Thyroid gland (tissue), 4 donors: ENCODE measurements at places on chromosomes 7 and 10.

- no peak for DNase-seq
These were observed 2.0 kb downstream of the FLNC start for GRCh38 chr7:128831994-128832879.

DNA sequence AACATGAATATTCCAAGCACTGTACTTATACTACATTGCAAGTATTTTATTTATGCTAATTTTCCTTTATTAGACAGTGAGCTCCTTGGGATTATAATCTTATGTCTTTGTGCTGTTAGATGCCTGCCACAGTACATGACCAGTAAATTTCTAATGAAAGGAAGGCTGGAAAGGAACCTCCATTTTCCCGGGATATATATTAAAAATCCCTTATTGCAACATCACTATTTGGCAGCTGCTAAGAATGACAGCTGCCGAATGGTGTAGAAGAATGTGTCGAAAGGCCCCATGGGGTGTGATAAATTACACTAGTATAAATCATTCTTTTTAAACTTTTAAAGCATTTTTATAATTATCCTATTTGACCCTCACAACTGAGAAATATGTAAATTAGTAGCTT is 59.1 kb downstream of the TFAM start:
- DNase-seq: no peak

- no peak for DNase-seq
These were observed 207.8 kb upstream of the MGMT start for GRCh38 chr10:129259128-129259815.

DNA sequence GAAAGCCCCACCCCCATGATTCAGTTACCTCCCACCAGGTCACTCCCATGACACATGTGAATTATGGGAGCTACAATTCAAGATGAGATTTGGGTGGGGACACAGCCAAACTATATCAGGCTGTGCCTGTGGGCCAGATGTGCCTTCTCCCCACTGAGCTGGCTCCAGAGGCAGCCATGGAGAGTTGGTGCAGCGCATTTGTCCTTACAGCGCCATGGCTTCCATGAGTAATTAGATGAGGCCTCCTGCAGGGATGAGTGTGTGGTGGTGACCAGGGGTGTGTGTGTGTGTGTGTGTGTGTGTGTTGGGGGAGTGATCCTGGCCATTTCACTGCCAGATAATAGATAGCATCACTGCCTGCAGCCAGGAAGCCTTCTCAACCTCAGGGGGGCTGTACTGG is 94.6 kb downstream of the FANK1 start:
- DNase-seq: no peak

- no peak for DNase-seq
These were observed 578.8 kb upstream of the PFKP start for GRCh38 chr10:2488446-2489005.

DNA sequence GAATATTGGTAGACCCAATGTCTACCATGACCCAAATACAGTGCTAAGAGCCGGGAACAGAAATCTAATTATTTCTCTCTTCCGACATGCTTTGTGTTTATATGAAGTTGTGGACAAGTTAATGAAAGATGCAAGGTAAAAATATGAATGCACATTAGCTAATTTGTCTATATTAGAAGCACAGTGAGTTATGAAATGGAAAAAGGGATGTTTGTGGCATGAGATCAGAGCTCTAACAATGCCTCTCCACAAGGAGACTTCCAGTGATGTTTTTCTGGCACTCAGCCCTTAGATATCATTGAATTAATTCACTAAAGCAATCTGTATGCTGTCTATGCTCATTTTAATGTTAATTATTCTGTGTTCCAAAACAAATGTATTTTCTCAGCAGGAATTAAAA is 897.2 kb downstream of the CNTNAP2 start:
- DNase-seq: no peak
